Amygdala (tissue), 56 donors: ENCODE measurements at places on chromosomes 7 and 10.
A peak's percentile ranks its signal among the peaks of the same experiment; 100 is the strongest.

- no peak for DNase-seq
Observed at GRCh38 chr10:89371079-89371478, 6.8 kb upstream of the IFIT1B start.

DNA sequence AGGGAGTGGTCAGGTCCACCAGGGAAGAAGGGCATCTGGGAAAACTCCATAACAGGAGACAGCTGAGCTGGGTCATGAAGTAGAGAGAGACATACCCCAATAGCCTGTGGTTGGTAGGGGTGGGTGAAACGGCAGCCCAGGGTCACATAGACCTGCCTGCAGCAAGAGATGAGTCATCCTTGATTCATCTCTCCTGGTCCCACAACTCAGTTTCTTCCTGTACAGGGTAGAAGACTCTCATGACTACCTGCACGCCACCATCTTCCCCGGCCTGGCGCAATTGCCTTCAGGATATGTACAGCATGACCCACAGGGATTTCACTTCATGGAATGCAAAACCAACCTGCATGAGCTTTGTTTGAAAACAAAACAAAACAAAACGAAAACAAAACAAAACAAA, 45.1 kb upstream of the ADAM12 start:
- DNase-seq: no peak

DNA sequence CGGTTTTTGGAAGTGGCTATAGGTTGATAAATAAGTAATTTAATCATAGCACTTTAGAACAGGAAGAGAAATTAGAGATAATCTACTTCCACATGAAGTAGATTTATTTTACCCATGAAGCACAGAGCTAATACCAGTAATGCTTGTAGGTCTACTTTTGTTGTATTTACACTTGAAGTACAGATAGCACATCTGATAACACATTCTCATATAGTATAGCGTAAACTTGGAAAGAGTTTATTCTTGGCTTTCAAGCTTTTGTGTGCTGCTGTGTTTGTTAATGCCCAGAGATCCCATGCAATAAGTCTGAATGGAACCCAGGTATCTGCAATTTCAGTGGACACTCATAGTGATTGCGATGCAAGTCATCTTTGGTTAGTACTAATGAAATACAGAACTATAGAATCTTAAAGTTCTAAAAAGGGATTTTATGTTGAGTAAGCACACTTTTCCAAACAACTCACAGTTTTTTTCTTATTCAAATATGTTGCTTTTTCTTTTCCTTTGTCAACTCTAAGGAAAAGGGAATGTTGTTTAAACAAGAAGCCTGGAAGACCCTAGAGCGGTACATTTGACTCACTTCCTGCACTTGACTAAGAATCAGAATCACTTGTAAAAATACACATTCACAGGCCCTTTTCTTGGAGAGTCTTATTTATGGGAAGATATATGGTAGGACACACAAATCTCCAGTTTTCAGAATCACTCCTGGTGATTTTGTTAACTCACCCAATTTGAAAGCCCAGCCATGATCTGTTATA, 105.8 kb downstream of the GNAI1 start:
- DNase-seq: no peak

DNA sequence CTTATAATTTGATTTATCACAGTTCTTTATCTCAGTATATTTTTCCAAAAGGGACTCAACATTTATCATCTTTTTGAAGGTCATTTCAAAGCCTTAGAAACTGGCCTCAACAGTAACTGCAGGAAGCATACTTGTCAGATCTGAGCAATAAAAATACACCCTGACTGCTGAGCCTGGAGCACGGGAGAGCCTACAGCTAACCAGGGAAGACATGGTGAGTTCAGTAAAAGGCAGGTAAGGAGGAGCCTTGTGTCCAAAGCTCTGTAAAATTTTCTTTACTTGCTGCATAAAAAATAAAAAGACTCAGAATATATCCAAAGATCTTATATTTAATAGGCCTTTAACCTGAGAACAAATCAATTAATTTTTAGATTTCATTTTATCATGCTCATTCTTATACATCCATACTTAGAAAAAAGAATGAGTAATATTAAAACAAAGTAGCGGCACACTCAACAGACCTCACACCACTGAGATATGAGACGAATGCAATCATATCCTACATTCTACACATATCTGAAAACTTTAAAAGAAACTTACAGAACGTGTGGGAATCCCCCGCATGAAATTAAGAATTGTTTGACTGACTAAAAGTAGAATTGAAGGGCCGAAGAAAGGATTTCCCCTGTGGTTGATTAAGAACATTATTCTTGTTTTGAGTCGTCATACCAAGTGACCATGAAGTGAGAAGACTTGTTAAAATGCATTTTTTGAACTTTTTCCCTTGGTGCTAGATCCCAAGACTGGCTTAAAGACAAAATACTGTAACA, 296.4 kb upstream of the MKLN1 start:
- no peak for DNase-seq

DNA sequence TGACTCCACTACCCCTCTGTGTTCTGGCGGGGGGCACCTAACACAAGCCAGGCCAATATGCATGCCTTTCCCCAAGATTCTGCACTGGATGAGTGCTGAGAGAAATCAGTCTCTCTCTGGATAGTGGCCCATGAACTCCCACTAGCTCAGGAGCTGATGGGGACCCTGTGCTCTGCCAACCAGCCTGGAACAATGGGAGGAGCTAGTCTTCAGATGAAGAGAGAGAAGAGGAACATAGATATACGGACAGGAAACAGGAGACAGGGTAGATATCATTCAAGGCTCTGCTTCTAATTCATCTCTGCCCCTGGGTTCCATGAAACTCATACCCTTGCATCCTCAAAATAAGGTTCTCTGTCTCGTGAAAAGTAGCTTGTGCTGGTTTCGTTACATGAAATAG, 27.9 kb upstream of the PLXNA4 start:
- no peak for DNase-seq

DNA sequence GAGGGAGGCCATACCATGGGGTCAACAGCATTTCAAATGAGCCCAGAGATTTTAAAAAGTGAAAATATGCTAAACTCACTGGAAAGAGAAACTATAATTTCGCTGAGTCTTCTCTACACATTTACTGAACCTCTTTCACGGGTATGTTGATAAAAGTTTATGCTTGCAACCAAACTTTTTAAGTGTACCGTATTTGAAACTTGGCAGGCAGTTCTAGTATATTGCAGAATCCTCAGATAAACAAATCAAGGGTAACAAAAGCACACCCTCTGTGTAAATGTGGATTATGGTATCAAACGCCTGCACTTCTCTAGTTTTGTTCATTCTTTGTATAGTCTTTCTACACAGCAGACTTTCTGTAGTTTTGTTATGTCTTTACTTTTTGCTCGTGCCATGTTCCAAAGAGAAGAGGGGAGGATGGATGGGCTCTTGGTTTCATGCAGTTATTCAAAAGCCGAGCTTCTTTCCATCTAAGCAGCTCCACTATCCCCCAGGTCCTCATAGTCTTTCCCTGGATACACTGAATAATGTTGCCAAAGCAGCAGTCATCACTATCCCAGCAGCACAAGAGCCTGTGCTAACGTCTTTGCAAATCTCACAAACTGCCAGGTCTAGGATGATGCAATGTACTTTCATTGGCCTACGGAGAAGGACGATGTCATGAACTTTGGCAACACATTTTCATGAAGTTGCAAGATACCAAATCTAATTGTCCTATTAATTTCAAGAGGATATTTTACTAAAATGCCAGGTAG, 131.2 kb downstream of the MPP7 start:
- DNase-seq: no peak

- no peak for DNase-seq
Observed at GRCh38 chr7:39678930-39679709, 55.7 kb downstream of the RALA start.

GRCh38 chr10:16852624-16853023, 35.4 kb upstream of the RSU1 start:
- no peak for DNase-seq

DNA sequence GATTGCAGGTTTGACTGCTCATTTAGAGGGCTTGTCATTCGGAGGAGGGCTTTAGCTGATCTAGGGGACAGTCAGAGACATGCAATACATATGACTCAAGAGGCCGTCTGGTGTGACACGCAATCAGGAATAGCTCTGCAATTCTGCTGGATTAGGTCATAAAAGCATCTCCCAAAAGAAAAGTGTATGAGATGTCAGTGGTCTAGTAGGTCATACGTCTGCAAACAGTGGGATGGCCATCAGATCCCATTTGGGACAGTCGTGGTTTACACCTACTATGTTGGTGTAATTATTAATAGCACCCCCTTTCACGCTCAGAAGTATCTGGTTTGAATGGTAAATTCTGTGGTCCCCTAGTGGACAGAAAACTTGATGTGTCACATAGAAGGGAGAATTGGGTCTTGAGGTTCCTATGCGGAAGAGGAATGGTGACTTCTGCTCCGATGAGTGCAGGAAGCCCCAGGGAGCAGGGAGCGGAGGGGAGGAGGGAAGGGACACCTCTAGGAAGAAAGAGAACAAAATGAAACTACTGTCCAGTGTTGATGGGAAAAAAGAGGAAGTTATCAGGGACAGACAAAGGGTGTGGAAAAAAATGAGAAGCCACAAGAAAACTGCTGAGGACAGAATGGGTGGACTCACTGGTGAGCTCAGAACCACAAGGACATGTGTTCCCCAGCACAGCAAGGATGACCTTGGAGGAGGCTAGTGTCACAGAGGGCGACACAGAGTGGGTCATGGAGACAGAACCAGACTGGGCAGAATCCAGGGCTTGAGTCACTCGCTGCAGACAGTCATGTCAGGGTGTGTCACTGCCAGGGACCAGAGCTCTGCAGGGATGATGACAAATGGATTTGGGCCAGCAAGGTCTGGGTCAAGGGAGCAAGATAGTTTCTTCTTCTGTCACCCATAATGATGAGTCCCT, 59.9 kb downstream of the MAP3K8 start:
- no peak for DNase-seq

- DNase-seq: no peak
Observed at GRCh38 chr7:100829150-100829716, 1.9 kb upstream of the EPHB4 start.

DNA sequence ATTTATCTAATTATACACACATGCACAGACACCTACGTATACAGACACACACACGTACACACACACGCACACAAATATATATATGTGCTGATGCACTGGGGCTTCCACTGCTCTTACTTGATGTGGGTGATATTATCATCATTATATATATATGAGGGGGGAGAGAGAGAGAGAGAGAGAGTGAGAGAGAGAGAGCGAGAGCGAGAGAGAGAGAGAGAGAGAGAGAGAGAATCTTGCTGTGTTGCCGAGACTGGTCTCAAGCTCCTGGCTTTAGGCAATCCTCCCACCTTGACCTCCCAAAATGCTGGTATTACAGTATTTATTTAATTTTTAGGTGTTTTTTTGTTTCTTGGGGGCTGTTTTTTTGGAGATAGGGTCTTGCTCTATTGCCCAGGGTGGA, 3.6 kb upstream of the RABGEF1 start:
- no peak for DNase-seq

- no peak for DNase-seq
Observed at GRCh38 chr7:43856996-43857395, 12.3 kb downstream of the MRPS24 start.

DNA sequence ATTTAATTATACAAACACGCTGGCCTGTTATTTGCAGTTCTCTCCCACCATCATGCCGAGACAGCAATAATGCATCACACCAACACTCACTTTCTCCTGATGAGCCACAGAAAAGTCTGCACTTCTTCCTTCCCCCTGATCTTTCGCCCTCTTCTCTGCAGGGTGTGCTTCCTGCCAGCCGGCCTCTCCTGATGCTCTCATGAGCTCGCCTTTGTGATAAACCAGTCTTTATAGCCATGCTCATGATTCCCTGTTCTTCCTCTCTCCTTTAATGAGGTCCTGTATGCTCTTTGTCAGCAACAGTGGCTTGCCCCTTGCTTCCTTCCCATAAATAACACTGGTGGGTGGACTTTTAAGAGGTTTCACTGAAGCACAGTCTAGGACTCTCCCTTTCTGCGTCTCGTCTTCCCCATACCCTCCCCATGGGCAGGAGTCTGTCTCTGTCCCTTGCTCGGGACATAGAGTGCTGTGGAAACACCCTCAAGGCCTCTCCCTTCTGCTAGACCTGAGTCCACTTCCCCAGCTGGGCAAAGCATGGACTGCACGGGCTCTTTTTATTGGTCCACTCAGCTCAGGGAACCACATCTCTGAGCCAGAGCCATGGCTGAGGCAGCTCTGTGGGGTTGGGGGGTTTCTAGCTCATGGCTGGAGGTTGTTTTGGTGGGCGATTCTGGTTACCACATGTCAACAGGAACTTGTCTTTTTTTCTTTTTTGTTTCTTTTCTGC, 133.9 kb downstream of the C10orf105 start:
- DNase-seq: no peak

GRCh38 chr7:34928052-34928451, 109.2 kb downstream of the DPY19L1 start:
- DNase-seq: peak; percentile 53

- no peak for DNase-seq
Observed at GRCh38 chr7:82364048-82364447, 79.5 kb downstream of the CACNA2D1 start.

DNA sequence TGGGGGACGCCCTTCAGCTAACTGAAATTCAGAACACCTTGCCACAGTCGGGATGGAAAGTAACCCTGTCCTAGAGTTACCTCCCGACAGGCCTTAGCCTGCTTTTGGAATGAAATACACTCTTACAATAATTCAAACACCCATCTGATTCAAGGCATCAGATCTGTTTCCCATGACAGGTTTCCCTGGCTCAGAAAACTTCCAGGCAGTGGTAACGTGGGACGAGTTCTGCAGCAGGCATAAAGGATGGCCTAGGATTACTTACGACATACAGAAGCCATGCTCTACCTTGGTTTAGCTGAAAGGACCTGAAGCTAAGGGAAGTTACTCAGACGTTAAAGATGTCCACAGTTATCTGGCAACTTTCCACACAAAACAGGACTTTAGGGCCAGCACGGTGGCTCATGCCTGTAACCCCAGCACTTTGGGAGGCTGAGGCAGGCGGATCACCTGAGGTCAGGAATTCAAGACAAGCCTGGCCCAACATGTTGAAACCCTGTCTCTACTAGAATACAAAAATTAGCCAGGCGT, 5.0 kb downstream of the PAXIP1 start:
- no peak for DNase-seq

GRCh38 chr10:115957012-115957399, 316.0 kb downstream of the GFRA1 start:
- DNase-seq: no peak

GRCh38 chr10:78215645-78216044, 182.0 kb downstream of the RPS24 start:
- no peak for DNase-seq

DNA sequence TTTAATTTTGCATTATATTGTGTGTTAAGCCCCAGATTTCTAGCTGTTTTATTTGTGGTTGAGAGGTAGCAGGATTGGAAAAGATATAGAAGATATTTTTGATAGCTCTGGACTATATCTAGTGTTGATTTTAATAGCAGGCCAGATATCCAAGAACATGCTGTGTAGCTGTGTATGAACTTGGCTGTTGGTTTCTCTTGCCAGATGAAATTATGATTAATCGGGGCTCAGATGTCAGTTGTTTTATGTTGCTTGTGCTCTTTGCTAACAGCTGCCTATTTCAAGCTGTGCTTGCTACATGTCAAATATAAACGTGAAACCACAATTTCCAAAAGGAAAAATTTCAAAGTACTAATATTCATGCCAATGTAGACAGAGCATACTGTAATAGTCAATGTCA, 141.1 kb downstream of the GRM3 start:
- no peak for DNase-seq
